ENCODE measurements at places on chromosomes 2 and 18.

- DNase-seq, result no peak
These were observed 47.9 kb downstream of the CACNB4 start for GRCh38 chr2:152050915-152051314.

- no peak for DNase-seq
These were observed 114.4 kb downstream of the TFCP2L1 start for GRCh38 chr2:121170577-121170976.

DNA sequence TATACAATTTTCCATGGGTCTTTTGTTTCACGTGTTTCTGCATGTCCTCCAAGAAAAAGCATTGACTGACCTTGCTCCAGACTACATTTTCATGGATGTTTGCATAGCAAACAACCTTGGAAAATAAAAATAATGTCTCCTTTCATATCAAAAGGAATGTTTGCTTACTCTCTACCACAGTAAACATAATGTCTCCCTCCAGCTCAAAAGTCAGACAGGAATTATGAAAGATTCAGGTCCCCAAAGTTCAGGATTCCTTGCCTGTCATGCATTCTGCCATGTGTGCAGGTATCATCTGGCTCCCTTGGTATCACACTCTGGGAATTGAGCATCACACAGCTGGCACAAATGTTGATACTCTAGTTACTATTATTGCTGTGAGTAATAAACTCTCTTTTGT, 103.1 kb upstream of the ZC3H15 start:
- DNase-seq, result no peak

DNA sequence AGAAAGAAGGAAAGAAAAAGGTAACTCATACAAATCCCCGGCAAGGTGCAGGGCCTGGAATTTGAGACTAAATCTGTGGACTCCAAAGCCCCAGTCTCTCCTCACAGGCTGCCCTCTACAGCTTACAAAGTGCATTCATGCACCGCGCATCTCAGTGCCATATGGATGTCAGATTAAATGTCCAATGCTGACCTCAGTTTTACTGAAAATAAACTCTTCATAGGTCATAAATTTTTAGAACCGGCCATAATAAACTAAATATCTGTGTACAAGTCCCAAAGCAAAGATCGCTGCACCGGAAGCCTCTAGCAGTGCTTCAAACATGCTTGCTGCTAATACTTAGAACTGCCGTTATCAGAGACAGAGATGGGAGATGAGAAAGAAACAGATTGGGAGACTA, 17.7 kb downstream of the ST6GAL2 start:
- no peak for DNase-seq

GRCh38 chr2:20135631-20136050, 84.2 kb upstream of the LAPTM4A start:
- no peak for DNase-seq

DNA sequence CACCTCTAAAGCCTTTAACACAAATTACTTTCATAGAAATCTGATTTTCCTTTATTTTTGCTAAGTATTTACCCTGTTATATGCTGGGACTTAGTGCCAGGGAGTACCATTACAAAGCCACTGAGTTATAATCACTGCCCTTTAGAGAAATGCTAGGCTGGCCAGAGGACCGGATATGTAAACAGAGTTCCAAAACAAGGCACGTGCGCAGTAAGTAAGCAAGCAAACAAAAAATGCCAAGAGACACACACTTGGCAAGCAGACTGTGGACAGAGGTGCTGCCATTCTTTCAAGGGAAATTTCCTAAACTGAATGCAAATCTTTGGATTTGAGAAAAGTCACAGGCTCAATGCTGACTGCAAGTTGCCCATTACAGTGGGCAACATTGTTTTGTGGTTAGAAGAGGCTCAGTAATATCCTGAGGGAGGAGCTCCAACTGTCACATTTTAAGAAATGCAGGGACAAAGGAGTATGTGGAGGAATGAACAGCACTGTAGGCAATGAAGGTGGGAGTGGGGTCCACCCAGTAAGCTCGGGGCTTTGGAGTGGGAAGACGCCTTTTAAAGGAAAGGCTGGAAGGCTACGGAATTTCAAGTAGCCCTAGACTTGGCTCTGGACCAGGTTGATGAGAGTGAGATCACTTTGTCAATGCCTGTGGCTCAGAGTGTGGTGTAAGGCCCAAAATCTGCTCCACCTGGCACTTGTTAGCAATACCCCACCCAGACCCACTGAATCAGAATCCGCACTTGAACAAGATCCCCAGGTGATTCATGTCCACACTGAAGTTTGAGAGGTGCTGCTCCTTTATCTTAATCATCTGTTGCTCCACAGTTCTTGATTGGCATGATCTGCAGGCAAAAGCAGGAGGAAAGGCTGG, 2.1 kb upstream of the PARD6G start:
- DNase-seq, result no peak

- no peak for DNase-seq
These were observed 35.9 kb downstream of the KLF7 start for GRCh38 chr2:207129821-207130220.

- DNase-seq, result no peak
These were observed 30.1 kb upstream of the ODC1 start for GRCh38 chr2:10478298-10478625.

- DNase-seq, result no peak
These were observed 13.2 kb upstream of the CHRNA1 start for GRCh38 chr2:174777347-174778084.

DNA sequence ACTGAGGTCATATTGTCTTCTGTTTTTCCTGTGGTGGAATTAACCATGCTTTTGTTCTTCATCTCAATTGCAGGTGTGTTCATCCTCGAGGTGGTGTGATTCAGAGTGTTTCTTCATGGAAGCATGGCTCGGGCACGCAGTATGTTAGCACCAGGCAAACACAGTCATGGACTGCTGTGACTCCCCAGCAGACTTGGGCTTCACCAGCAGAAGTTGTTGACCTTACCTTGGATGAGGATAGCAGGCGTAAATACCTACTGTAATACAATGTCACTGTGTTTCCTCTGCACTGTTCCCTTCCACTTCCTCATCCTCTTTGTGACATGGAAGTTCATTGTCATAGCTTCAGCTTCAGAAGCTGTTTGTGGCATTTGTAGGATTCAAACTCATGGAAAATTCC, 158.7 kb downstream of the HAUS1 start:
- no peak for DNase-seq

DNA sequence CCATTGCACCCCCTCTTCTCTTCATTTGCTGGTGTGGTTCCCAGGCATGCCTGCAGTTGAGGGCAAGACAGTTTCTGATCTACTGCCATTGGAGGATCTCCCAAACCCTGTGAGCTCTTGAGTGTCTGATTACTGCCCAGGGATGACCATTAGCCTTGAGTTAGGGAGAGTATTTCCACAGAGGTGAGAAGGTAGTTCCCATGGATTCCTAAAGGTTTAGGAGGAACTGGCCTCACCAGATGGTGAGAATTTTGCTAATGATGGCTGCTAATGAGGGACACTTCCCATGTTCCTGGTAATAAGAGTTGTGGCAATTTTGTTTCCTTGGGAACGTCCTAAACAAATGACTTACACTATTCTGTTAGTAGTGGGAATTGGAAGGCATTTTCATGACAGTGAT, 42.5 kb downstream of the PTPRM start:
- no peak for DNase-seq

DNA sequence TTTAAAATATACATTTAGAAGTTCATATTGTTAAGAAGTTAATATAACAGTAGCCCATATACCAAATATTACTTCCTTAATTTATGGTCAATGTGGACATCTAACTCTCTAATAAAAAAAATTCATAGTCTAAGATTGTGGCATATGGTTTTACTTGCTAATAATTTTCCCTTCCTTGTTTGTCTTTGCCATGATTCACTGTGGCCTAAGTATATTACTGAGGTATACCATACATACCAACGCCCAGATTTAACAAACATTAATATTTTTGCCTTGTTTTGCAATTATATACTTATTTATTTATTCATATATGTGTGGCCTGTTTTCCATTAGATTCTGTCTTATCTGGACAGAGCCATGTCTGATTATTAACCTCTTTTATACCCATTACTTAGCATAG, 54.6 kb upstream of the CCDC150 start:
- no peak for DNase-seq

DNA sequence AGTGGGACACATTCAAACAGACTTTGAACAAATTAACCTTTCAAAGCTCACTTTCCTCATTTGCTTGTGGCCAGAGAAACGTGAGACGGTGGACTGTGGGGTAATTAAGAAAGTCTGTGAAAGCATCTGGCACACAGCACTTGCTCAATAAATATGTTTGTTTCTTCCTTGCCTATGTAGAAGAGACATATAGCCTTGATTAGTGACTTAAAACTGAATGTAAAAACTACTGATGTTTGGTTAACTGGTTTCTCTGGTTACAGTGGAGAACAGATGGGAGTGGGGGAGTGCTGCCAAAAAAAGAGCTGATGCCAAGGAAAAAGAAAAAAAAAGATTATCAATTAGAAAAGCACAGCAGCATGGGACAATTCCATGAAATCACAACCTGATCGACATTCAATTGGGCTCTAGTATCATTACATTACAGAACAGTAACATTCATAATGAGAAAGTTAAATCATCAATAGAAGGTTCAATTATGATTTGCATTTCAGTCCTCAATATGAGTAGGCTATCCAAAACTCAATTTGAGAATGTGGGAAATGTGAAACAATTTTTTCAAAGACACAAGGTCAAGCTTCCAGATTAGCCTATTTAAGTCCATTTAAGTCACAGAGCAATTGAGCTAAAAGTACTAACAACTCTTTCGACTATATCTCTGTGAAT, 14.7 kb downstream of the CUL3 start:
- DNase-seq, result no peak

- no peak for DNase-seq
These were observed 85.2 kb downstream of the HS1BP3 start for GRCh38 chr2:20565623-20566236.

DNA sequence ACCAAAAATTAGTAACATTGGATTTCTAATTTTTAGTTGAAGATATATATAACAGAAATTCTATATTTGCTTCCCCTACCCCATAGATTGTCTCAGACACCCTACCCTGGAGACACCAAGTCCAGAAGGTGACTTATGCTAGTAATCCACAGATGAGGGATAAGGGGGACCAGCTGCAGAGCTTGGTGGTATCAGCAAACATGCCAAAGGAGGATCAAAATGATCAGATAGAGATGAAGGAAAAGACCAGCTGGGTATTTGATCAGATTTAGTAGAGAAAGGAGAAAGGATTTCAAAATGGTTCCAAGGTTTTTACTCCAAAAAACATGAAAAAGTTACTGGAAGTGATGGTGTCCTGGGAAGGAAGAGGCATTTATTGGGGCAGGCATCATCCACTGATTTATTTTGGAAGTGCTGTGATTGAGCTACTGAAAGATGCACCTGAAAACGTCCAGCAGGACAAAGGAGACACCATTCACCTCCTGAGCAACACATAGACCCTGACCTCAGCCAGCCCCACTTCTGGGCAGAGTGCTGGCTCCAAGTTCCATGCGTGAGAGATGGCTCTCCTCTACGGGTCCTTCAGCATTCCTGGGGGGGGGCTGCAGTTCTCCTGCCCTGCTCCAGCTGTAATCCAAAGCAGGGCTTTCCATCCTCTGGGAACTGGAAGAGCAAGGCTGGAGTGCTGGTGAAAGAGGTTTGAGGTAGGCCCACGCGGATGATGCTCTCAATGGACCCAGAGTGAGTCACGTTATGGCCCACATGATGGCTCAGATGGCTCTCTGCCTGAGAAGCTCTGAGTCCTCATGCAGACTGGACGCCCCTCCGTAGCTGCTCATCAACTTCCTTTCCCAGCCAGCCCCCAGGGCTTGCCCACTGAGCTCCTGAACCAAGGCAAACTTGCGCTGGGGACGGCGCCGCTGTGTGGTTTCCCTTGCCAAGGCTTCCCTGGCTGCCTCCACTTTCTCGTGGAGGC, 3.7 kb upstream of the LRRFIP1 start:
- DNase-seq, result no peak

DNA sequence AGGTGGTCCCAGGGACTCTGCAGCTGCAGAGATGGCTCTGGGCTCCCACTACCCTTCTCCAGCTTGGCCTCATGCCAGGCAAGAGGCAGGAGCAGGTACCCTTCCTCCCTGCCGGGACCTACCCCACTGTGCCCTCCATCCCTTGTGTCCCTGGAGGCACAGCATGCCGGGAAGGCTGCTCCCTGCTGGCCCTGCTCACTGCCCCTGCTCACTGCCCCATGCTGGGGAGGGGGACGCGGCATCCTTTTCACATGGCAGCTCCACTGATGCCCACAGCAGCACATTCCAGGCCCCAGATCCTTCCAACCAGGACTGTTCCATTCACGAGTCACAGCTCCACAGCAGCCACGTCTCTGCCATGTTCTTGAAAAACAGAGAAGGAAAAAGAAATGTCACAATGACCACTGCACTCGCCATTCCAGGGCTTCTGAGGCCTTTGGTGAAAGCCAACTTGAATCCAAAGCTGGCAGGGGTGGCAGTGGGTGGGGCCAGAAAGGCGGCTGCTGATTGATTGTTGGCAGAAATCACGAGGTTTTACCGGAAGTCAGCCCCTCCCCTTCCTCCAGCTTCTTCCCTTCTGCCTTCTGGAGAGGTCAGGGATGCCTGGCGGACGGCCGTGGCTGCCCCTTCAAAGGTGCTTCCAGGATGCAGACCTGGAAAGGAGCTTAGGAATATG, 268.0 kb downstream of the CYP26B1 start:
- DNase-seq, result no peak

- DNase-seq, result no peak
These were observed 3.3 kb downstream of the KCNIP3 start for GRCh38 chr2:95300450-95300849.

DNA sequence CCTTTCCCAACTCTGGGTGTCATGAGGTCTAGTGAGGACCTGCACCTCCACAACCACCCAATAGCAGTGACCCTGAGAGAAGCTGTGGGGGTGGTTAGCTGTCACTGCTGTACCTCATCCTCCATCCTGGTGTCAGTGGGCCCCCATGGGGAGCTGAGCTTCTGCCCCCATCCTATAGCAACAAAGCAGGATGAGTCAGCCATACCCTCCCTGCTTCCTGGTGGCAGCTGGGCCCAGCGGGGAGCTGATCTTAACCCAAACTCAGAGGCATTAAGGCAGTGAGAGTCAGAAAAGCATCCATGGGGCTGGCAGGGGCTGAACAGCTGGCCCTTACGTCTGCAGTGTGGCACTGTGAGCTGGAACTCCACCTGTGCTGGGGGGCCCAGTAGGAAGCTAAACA, 247.8 kb upstream of the HDAC4 start:
- no peak for DNase-seq

GRCh38 chr2:141506135-141506534, 624.7 kb downstream of the LRP1B start:
- DNase-seq, result no peak

- DNase-seq, result no peak
These were observed 43.5 kb downstream of the SLC39A10 start for GRCh38 chr2:195700480-195700879.

- peak; percentile 45 for DNase-seq
These were observed 505.4 kb downstream of the PLCL1 start for GRCh38 chr2:198309673-198310280.

GRCh38 chr18:44900627-44901026, 219.9 kb downstream of the SETBP1 start:
- no peak for DNase-seq

- DNase-seq, result no peak
These were observed 157.5 kb upstream of the LMAN1 start for GRCh38 chr18:59516356-59517155.

DNA sequence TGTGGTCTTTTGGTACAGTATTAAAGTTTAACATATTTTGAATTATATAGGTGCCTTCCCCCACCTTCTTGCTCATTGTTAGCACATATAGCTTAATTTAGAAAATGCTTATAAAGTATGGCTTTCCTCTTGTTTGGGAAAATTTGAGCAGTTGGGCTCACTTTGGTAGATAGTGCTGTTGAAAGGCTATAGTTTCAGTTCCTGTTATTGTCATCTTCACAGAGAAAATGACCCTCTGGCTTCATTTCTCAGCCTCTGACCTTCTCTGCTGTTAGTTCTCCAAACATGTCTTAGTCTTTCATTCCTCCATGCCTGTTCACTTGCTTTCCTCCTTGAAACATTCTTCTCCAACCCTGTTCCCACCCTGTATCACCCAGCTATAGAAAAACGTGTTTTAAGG, 200.6 kb downstream of the WDR7 start:
- no peak for DNase-seq

All from activated CD8-positive, alpha-beta memory T cell treated with anti-CD3 and anti-CD28 coated beads, Interleukin-2, amount 50 U/mL, for 4 hours (primary cell).